ENCODE measurements at places on chromosomes 2 and 18. TPM values are rescaled to one million over a fixed set of nuclear protein-coding genes. Genes with fewer than 3 reads are reported as not detected.
A peak's percentile ranks its signal among the peaks of the same experiment; 100 is the strongest.

- H3K27me3 ChIP-seq: no peaks in the 10 kb centered on the region
- no peaks in the 10 kb centered on the region for H3K36me3 ChIP-seq
- no peak overlapping the region for H3K27ac ChIP-seq
- no peak for DNase-seq
- no peak overlapping the region for H3K4me3 ChIP-seq
Measured at GRCh38 chr2:168622559-168622958, 166.5 kb downstream of the CERS6 start.

GRCh38 chr2:12685145-12685544 lies 31.6 kb upstream of the TRIB2 start:
- no peaks in the 10 kb centered on the region for H3K4me1 ChIP-seq
- H3K27me3 ChIP-seq: peaks cover 2% of the 10 kb centered on the region
- H3K27ac ChIP-seq: no peak overlapping the region
- no peak overlapping the region for H3K4me3 ChIP-seq
- no peak for DNase-seq

The SERPINB13 gene
- not detected for total RNA-seq

- no peaks in the 10 kb centered on the region for H3K4me1 ChIP-seq
- no peaks in the 10 kb centered on the region for H3K36me3 ChIP-seq
- no peak overlapping the region for H3K27ac ChIP-seq
- DNase-seq: no peak
- H3K4me3 ChIP-seq: no peak overlapping the region
Measured at GRCh38 chr2:17495590-17495989, 22.6 kb downstream of the RAD51AP2 start.

- H3K36me3 ChIP-seq: peaks cover 14% of the 10 kb centered on the region
- H3K27me3 ChIP-seq: no peaks in the 10 kb centered on the region
- H3K4me1 ChIP-seq: peaks cover 78% of the 10 kb centered on the region
- peak overlapping the region; percentile 87 for H3K4me3 ChIP-seq
- H3K27ac ChIP-seq: peak overlapping the region; percentile 91
Measured at GRCh38 chr2:218289639-218290315, 2.5 kb downstream of the TMBIM1 start.

GRCh38 chr2:168650781-168651180 lies 151.7 kb upstream of the NOSTRIN start:
- no peak overlapping the region for H3K4me3 ChIP-seq
- no peak overlapping the region for H3K27ac ChIP-seq
- H3K36me3 ChIP-seq: no peaks in the 10 kb centered on the region
- peaks cover 15% of the 10 kb centered on the region for H3K4me1 ChIP-seq

GRCh38 chr2:167353605-167354280 lies 465.5 kb downstream of the XIRP2 start:
- no peaks in the 10 kb centered on the region for H3K4me1 ChIP-seq
- H3K36me3 ChIP-seq: no peaks in the 10 kb centered on the region
- no peak for DNase-seq
- no peak overlapping the region for H3K4me3 ChIP-seq

The C1QL2 gene
- total RNA-seq: not detected

- no peak for DNase-seq
- no peaks in the 10 kb centered on the region for H3K4me1 ChIP-seq
- no peaks in the 10 kb centered on the region for H3K27me3 ChIP-seq
- no peaks in the 10 kb centered on the region for H3K36me3 ChIP-seq
- no peak overlapping the region for H3K4me3 ChIP-seq
Measured at GRCh38 chr2:50402654-50402960, 629.3 kb downstream of the NRXN1 start.

- H3K27ac ChIP-seq: no peak overlapping the region
- no peaks in the 10 kb centered on the region for H3K4me1 ChIP-seq
- H3K4me3 ChIP-seq: no peak overlapping the region
- H3K27me3 ChIP-seq: peaks cover 3% of the 10 kb centered on the region
- DNase-seq: no peak
Measured at GRCh38 chr2:1678609-1679008, 65.7 kb downstream of the PXDN start.

The MATN3 gene
- total RNA-seq: not detected

DNA sequence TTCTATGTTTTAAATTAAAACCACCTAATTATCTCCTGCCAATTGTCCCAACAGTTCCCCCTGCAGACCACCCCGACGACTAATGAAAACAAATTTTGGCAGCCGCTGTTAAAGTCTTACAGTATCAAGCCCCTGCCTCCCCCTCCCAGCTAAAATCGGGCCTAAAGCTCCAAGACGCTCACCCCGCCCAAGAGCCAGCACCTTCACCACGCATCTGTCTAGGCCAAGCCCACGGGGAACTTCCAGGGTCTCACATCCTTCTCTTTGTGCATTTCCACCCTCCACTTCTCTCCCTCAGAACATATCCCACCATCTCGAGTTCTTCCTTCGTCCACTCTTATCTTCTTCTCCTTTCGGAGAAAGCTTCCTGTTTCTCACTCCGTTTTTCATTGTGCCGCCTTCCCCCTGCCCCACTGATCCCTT lies 445 bp downstream of the PRPF40A start:
- peak overlapping the region; percentile 99 for H3K4me3 ChIP-seq
- DNase-seq: peak; percentile 59
- no peaks in the 10 kb centered on the region for H3K27me3 ChIP-seq
- H3K27ac ChIP-seq: peak overlapping the region; percentile 99
- peaks cover 44% of the 10 kb centered on the region for H3K36me3 ChIP-seq

DNA sequence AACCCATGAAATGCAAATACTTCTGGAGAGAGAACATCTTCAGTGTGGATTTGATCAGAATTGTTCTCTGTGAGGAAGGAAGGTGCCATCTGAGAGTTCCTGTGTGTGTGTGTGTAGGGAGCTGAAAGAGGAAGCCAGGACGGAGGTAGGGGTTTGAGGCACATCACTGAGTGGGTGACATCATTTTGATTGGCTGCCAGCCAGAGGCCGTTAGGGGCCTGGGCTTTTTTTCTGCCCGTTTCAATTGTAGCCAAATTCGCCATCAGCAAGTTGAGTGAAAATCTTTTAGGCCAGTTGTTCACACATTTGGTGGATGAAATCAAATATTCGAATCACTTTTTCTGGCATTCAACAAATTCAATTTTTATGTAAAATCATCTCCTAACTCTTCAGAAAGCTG lies 48.9 kb downstream of the TSN start:
- H3K4me3 ChIP-seq: no peak overlapping the region
- no peak overlapping the region for H3K27ac ChIP-seq
- no peak for DNase-seq
- H3K4me1 ChIP-seq: peaks cover 6% of the 10 kb centered on the region
- H3K27me3 ChIP-seq: peaks cover 16% of the 10 kb centered on the region

GRCh38 chr2:82823892-82824291 lies 1635.2 kb downstream of the SUCLG1 start:
- H3K27ac ChIP-seq: no peak overlapping the region
- H3K4me3 ChIP-seq: no peak overlapping the region
- DNase-seq: no peak
- no peaks in the 10 kb centered on the region for H3K36me3 ChIP-seq

GRCh38 chr2:179338681-179339080 lies 74.0 kb upstream of the SESTD1 start:
- no peaks in the 10 kb centered on the region for H3K36me3 ChIP-seq
- no peak overlapping the region for H3K4me3 ChIP-seq
- peaks cover 4% of the 10 kb centered on the region for H3K27me3 ChIP-seq
- H3K27ac ChIP-seq: no peak overlapping the region
- no peaks in the 10 kb centered on the region for H3K4me1 ChIP-seq
- no peak for DNase-seq

DNA sequence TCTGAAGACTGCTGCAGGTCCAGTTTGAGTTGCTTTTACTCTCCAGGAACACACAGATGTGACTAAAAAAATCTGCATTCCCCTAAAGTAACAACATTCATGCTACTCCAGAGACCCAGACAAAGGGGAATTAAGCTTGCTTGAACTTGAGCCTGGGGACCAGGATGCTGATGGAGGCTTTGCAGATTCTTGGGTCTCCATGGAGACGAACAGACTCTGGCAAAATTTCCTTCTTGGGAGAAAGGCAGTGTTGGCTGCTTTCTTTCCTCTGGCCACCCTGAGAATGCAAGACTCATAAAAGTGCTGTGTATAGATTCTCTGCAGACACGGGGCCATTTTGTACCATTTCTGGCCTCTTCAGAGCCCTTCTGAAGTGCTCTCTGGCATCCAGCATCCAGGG lies 112.0 kb downstream of the ACTR3 start:
- no peak for DNase-seq
- H3K27me3 ChIP-seq: peaks cover 8% of the 10 kb centered on the region
- no peaks in the 10 kb centered on the region for H3K4me1 ChIP-seq
- no peak overlapping the region for H3K4me3 ChIP-seq

- DNase-seq: no peak
- H3K27ac ChIP-seq: no peak overlapping the region
- H3K36me3 ChIP-seq: no peaks in the 10 kb centered on the region
- H3K4me3 ChIP-seq: no peak overlapping the region
- H3K27me3 ChIP-seq: peaks cover 9% of the 10 kb centered on the region
- no peaks in the 10 kb centered on the region for H3K4me1 ChIP-seq
Measured at GRCh38 chr2:182594286-182594685, 121.8 kb upstream of the DNAJC10 start.

The EPB41L3 gene
- 13.4 TPM for total RNA-seq

The APOB gene
- not detected for total RNA-seq

The CRYGC gene
- not detected for total RNA-seq

The SATB2 gene
- 0.07 TPM for total RNA-seq

DNA sequence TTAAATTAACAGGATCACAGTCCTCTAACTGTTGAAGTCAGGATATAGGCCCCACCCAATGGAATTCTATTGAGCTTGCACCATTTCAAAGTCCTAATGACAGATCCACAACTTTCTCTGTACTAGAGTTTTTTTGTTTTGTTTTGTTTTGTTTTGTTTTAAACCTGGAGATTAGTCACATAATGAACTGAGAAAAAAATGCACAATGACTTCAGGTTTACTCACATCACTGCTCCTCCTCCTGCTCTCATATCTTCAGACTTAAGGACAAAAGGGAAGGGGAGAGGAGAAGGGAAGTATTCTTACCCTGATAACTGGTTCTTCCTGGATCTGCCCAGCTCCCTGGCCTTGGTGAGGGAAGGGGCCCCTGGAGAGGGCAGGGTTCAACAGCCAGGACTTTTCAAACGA lies 208.2 kb upstream of the EPHA4 start:
- no peaks in the 10 kb centered on the region for H3K36me3 ChIP-seq
- H3K27me3 ChIP-seq: no peaks in the 10 kb centered on the region
- H3K4me3 ChIP-seq: no peak overlapping the region
- no peaks in the 10 kb centered on the region for H3K4me1 ChIP-seq
- no peak overlapping the region for H3K27ac ChIP-seq

DNA sequence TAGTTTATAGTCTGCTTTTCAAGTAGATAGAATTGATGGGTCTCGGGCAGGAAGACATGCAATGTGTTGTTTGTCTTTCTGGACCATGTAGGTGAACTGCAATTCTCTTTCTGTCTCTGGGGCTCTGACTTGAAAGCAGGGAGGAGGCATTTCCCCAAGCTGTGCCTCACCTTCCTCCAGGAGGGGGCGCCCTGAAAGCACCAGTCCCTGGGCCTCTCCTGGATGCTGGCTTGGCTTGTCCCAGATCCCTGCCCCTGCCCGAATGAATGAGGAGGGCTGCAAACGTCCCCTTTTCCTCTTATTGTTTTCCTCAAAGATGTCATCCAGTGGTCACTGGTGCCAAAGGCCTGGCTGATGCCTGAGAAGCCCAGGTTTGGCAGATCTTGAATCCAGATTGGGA lies 270.6 kb downstream of the CELF4 start:
- H3K4me1 ChIP-seq: no peaks in the 10 kb centered on the region
- no peak overlapping the region for H3K4me3 ChIP-seq
- H3K27ac ChIP-seq: no peak overlapping the region
- H3K36me3 ChIP-seq: no peaks in the 10 kb centered on the region

DNA sequence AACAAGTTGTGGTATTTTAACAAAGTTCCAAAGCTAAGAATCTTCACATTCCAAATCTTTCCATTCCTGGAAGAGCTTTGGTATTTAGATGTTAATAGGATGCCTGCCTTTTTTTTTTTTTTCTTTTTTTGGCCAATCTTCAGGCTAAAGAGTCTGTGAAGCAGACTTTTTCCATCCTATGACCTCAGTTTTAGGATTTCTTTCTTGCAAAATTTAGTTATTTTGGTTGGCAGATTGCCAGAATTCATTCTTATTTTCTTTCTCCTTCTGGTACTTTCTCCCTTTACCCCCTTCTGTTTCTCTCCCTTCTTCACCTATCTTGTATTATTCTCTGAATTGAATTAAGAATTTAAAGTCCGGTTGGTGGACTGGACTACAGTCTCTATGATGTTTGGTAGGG lies 217.8 kb upstream of the REV1 start:
- H3K4me1 ChIP-seq: no peaks in the 10 kb centered on the region
- H3K27ac ChIP-seq: no peak overlapping the region
- H3K27me3 ChIP-seq: no peaks in the 10 kb centered on the region
- DNase-seq: no peak
- no peaks in the 10 kb centered on the region for H3K36me3 ChIP-seq

GRCh38 chr2:4973354-4973753 lies 718.8 kb upstream of the SOX11 start:
- no peaks in the 10 kb centered on the region for H3K36me3 ChIP-seq
- no peaks in the 10 kb centered on the region for H3K4me1 ChIP-seq
- no peak for DNase-seq

DNA sequence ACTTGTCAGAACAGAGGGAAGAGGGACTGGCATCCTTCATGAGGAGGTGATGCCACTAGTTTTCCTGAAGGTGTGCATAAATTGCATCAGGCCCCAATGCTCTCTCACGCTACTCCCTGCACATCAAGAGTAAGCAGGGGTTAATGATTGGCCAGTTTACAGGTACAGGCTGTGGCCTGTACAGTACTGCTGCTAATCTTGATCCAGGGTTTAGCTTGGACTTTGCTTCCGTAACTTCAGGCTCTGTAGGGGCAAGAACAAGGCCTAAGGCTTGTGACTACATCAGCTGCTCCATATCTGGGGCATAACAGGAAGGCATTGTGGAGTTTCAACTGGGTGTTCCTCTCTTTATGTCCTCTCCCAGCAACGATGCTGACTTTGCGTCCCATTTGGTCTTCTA lies 96.8 kb upstream of the FZD7 start:
- no peak overlapping the region for H3K4me3 ChIP-seq
- H3K4me1 ChIP-seq: no peaks in the 10 kb centered on the region
- peaks cover 10% of the 10 kb centered on the region for H3K27me3 ChIP-seq
- no peak for DNase-seq
- H3K36me3 ChIP-seq: no peaks in the 10 kb centered on the region

All from activated CD4-positive, alpha-beta T cell treated with anti-CD3 and anti-CD28 coated beads for 36 hours (primary cell).